ENCODE measurements at places on chromosomes 7 and 10. TPM values are rescaled to one million over a fixed set of nuclear protein-coding genes. Genes with fewer than 3 reads are reported as not detected.

GRCh38 chr10:119724593-119725516 lies 995 bp upstream of the INPP5F start:
- H3K27me3 ChIP-seq: no peaks in the 10 kb centered on the region
- ATAC-seq: no peak

DNA sequence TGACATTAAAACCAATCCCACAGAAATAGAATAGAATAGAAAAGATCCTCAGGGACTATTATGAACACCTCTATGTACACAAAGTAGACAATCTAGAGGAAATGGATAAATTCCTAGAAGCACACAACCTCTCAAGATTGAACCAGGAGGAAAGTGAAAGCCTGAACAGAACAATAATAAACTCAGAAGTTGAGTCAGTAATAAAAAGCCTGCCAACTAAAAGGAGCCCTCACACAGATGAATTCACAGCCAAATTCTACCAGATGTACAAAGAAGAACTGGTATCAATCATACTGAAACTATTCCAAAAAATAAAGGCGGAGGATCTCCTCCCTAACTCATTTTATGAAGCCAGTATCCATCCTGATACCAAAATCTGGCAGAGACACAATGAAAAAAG lies 220.3 kb upstream of the HPS1 start:
- no peaks in the 10 kb centered on the region for H3K27me3 ChIP-seq
- no peaks in the 10 kb centered on the region for H3K36me3 ChIP-seq
- ATAC-seq: no peak
- H3K4me3 ChIP-seq: no peak overlapping the region
- no peaks in the 10 kb centered on the region for H3K4me1 ChIP-seq

DNA sequence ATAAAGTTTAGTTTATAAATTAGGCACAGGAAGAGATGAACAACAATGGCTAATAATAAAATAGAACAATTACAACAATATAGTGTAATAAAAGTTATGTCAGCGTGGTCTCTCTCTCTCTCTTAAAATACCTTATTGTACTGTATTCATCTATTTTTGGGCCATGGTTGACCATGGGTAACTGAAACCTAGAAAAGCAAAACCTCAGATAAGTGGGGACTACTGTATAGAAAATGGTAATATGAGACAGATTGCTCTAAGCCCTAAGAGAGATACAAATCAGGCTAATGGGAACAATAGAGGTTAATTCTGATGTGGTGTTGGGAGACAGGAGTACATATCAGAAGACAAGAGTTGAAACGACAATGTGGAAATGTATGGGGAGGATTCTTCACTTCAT lies 86.2 kb downstream of the ZNF365 start:
- no peak overlapping the region for H3K4me3 ChIP-seq
- no peaks in the 10 kb centered on the region for H3K4me1 ChIP-seq
- no peak overlapping the region for H3K27ac ChIP-seq
- H3K36me3 ChIP-seq: no peaks in the 10 kb centered on the region
- H3K27me3 ChIP-seq: no peaks in the 10 kb centered on the region

Gene KCNIP2
- total RNA-seq: 0.89 TPM

DNA sequence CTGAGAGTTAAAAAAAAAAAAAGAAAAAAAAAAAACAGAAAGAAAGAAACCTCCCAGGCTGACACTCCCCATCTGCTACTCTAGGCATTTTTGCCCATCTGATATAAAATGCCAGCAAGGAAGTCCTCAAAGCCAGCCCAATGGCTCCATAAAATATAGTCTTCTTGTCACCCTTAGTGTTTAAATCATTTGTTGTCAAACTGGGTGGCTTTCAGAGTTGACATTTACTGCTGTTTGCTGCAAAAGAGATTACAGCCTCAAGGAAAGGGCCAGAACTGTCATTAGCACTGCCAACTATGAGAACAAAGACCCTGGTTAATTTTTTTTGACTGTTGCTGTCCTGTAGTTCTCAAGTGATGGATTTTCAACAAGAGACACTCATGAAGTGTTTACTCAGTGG lies 86.5 kb downstream of the TRIL start:
- no peak overlapping the region for H3K4me3 ChIP-seq
- no peaks in the 10 kb centered on the region for H3K36me3 ChIP-seq
- H3K4me1 ChIP-seq: no peaks in the 10 kb centered on the region
- no peaks in the 10 kb centered on the region for H3K27me3 ChIP-seq
- ATAC-seq: no peak
- H3K27ac ChIP-seq: no peak overlapping the region

- no peak overlapping the region for H3K4me3 ChIP-seq
- no peak overlapping the region for H3K27ac ChIP-seq
- ATAC-seq: no peak
Measured at GRCh38 chr10:105656856-105657255, 1015.8 kb downstream of the SORCS3 start.

Measured in gastroesophageal sphincter (tissue), 4 donors.